ENCODE measurements at places on chromosomes 16 and 17.
A peak's percentile ranks its signal among the peaks of the same experiment; 100 is the strongest.

DNA sequence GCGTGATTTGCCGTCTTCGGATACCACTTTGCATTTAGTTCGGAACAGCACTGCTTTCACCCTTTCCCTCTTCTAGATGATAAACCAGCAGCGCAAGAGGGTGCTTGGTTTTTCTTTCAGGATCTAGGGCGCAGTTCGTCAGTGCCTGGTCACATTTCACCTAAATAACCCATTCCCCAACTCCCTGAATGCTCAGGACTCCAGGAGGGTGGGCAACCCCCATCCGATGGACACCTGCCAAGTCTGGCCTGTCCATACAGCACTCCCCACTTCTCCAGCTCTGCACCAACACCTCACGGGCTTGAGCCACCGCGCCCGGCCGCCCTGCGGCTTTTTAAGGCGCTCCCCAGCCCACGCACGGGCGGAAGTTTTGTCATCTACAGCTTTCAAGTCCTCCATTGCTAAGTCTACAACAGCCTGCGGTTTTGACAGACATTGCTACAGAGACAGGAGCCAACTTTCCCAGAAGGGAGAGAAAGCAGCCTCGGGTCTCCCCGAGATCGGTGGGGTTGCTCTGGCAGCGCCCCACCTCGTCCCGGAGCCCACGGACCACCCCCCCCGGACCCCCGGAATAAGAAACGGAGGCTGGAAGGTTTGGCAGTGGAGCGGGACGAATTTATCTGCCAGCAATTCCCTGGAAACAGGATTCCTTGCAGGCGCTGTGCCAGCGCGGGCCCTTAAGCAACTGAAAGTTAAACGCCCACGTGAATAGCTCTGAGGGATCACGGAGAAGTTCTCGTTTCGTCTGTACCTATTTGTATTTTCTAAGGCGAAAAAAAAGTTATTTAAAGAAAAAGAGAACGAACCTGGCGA lies 38.6 kb upstream of the SLFN13 start:
- DNase-seq = peak; percentile 43

DNA sequence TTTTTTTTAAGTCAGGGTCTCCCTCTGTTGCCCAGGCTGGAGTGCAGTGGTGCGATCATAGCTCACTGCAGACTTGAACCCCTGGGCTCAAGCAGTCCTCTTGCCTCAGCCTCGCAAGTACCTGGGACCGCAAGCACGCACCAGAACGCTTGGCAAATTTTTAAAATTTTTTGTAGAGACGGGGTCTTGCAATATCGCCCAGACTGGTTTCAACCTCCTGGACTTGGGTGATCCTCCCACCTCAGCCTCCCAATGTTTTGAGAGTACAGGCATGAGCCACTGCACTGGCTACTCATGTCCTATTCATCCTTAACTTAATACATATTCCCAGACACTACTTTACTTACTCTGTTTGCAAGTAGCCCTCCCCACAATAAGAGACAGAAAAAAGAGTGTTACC lies 16.3 kb upstream of the RBL2 start:
- no peak for DNase-seq

GRCh38 chr16:82630219-82630618 lies 3.5 kb downstream of the CDH13 start:
- no peak for DNase-seq

GRCh38 chr17:64653325-64653984 lies 8.7 kb downstream of the SMURF2 start:
- DNase-seq = no peak

DNA sequence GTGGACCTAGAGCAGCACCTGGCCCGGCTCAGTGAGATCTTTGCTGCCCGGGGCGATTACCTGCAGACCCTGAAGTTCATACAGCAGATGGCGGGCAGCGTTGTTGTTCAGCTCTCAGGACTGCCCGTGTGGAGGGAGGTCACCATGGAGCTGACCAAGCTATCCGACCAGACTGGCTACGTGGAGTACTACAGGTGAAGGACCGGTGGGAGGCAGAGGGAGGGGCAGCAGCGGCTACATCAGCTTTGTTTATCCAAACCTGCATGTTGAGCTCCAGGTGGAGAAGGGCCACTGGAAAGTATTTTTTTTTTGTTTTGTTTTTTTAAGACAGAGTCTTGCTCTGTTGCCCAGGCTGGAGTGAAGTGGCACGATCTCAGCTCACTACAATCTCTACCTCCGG lies 23.9 kb downstream of the TTYH2 start:
- no peak for DNase-seq

GRCh38 chr17:46782250-46782953 lies 36.1 kb downstream of the WNT3 start:
- DNase-seq = no peak

- DNase-seq = no peak
Observed at GRCh38 chr16:74997042-74997491, 1.8 kb upstream of the ZNRF1 start.

- DNase-seq = no peak
Observed at GRCh38 chr16:51807551-51807950, 656.5 kb upstream of the SALL1 start.

DNA sequence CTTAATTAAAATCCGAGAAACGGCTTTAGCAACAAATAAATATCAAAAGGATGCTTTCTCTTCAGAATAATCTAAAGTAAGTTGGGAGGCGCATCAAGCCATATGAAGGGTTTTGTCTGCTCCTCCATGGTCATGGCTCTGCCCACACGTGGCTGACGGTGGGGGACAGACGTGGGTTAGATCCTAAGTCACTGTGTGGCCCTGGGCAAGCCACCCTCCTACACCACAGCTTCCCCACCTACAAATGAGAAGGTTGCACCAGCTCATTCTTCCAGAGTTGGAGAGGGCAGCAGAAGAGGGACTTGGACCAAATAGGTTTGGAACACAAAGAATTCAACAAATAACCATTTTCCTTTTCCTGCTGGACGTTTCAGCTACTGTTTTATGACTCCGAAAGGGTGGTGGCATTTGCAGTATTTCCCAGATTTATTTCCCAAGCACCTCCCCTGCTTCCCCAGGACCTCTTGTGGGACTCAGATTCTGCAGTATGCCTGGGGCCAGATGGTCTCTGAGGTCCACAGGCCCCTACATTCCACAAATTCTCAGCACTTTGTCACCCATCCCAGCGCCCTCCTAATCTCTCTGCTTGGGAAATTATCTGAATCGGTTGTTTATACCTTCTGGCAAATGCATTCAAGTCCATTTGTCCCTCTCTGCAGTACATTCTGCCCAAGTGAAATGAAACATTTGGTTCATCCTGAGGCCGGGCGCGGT lies 17.8 kb downstream of the LRRC75A start:
- no peak for DNase-seq

GRCh38 chr16:4091240-4092012 lies 24.8 kb downstream of the ADCY9 start:
- no peak for DNase-seq

DNA sequence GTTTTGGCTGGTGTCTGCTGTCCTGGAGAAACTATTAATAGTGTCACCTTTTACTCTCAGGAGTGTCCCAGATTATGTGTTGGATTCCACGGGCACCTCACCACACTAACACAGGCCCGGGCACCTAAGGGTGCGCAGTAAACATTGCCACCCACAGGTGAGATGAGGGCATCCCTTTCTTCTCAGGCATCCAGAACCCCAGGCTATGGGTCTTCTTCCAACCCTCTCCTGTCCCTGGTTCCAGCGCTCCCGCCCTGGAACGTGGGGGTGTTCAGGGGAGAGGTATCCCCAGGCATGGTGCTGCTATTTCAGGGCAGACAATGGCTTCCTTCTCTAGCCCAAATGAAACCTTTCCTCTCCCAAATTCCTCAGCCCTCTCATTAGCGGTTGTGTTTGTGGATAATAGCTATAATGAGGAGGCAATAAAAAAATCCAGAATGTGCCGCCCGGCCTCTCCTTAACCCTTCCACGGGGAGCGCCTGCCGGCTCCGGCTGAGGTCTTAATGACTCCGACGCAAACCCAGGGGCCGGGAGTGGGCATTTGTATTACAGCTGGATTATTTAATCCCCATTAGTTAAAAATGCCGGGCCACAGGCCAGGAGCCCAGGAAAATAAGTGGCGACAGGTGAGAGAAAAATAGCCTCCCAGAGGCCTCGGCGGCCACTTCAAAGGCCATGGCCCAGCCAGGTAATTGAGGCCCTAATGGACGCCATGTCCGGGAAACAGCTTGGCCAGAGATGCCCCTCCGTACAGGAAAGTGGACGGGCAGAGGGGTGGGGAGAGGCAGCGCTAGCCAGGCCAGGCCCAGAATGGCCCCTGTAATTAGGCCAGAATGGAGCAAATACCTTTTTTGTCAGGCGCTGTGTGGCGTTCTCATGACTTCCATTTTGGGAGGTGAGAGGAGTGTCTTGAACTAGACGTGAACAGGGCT lies 102.8 kb downstream of the IRX5 start:
- DNase-seq = no peak

DNA sequence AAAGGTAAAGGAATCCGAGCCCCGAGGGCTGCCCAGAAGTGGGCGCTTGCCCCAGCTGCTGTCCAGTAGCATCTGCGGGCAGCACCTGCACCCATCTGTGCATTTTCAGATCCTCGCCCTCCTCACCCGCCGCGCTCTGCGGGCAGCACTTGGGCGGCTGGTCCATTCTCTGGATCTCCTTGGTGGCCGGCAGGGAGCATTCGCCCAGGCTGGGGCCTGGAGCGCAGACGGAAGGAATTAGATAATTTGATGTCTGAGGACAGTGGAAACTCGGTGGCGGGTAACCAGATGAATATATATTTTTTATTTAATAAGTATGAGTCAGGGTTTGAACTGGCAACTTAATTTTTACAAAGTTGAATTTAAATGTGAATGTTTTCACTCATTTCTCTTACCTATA lies 88.5 kb downstream of the NPIPB11 start:
- DNase-seq = no peak

DNA sequence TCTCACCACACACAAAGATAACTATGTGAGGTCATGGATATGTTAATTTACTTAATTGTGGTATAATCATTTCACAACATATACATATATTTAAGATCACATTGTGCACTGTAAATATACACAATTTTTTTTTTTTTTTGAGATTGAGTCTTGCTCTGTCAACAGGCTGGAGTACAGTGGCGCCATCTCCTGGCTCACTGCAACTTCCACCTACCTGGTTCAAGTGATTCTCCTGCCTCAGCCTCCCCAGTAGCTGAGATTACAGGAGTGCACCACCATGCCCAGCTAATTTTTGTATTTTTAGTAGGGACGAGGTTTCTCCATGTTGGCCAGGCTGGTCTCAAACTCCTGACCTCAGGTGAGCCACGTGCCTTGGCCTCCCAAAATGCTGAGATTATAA lies 11.5 kb upstream of the PRSS54 start:
- DNase-seq = no peak

DNA sequence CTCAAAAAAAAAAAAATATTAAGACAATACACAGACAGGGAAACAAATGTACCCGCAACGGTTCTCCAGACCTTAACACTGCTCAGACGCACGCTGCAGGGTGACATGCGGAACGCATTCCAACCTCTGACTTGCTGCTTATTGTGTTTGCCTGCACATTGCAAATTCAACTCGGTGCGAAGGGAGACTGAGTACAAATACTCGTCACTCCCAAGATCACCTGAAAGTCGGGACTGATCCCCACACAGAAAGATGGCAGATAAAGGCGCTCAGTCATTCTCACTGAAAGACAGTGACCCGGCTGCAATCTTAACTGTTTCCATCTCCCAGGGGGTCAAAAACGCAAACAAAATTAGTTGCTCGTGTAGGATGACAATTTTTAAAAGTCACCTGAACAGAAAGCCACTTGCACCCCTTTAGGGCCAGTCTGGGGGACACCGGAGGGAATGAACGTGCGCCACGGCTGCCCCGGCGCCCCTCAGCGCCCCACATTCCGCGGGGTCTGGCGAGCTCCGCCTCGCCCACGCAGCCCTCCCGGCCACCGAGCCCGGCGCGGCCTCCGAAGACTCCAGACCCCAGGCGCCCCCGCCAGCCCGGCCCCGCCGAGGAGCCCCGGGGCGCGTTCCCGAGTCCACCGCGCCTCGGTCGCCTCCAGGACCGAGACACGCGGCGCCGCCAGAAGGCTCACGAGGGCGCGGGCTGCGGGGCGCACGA lies 589 bp downstream of the CLCN7 start:
- no peak for DNase-seq

DNA sequence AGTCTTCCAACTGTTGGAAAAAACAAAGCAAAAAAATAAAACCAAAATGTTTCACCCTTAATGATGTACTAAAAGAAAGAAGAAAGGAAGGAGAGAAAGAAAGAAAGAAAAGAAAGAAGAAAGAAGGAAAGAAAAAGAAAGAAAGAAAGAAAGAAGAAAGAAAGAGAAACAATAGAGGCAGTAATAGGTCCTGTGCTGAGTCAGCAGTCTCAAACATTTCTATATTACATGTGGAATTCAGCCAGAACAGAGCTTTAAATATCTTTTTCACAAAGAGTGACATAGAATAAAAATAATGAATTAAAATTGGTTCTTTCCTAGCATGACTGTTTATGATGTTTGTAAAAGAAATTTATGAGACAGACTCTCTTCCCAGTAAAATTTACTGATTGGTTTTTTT lies 1135.3 kb upstream of the CDH8 start:
- DNase-seq = no peak

- no peak for DNase-seq
Observed at GRCh38 chr16:53968454-53968853, 264.5 kb downstream of the FTO start.

DNA sequence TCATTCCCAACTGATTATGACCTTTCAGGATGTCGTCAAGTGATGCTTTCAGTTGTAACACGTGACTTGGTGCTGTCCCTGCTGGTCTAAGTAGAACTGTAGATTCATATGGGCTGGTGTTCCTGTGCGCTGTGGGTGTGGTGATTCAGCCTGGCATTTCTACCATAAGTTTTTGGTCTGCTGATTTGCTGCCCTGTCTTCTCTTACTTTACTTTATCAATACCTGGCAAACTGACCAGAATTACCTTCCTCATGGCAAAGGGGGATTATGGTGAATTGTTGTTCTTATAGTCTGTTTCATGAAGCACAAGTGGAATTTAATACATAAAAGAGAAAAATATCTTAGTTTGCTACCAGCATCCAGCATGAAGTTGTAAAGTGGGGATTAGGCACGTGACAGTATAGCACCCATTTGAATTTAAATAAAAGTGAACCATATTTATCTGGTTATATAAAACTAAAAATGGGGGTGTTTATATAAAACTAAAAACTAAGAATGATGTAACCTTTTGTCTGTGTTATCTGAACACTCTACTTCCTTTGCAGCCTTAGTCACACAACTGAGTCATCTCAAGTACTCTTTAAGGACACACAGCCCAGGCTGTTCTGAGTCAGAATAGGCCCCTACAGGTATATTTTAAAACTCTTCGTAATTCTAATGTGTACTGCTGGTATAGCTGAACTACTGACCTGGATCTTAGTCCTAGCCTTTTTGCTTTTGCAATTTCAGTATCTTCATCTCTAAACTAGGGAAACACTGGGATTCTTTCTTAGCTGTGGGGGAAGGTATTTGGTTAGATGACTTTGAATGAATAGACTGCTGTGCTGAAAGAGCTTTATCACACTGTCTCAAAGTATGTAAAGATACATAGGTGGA lies 28.3 kb downstream of the TTC19 start:
- no peak for DNase-seq

- no peak for DNase-seq
Observed at GRCh38 chr16:86018487-86018886, 119.5 kb downstream of the IRF8 start.

GRCh38 chr16:68782198-68783174 lies 45.4 kb downstream of the CDH1 start:
- DNase-seq = no peak

GRCh38 chr17:50328363-50329325 lies 17.3 kb upstream of the XYLT2 start:
- DNase-seq = no peak

GRCh38 chr17:42798011-42798382 lies 507 bp downstream of the COA3 start:
- no peak for DNase-seq
